ENCODE measurements at places on chromosomes 1 and 21.

DNA sequence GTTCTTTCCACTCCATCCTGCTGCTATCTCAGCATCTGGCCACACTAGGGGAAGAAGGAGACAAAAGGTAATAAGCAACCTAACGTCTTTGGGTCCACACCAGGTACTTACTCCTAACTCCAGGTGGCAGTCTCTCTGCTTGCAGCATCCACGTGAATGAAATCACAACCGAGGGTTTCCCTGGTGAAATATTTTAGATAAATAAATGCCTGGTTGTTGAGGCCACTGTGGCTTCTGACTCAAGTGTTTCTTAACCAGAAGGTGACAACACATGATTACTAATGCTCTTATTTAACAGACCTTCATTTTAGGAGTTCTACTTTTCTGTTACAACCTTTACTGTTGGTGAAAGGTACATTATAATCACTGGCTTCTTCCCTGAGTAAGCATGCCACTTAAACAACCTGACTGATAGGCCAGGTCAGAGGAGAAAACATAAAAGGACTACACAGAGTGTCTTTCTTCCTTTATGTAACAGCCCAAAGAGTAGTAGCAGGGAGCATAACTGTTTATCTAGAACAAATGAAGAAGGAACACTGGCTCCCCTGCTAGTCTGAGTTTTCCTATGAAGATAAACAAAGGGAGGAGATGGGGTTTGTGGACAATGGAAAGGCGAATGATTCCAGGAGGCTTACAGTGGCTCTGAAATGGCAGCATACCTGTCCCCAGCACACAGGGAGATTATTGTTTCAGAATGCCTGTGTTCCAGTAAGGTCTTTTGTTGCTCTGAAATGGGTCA lies 59.9 kb downstream of the SYT6 start:
- no peak for DNase-seq

- DNase-seq = no peak
Observed at GRCh38 chr1:64031236-64031635, 172.2 kb upstream of the UBE2U start.

DNA sequence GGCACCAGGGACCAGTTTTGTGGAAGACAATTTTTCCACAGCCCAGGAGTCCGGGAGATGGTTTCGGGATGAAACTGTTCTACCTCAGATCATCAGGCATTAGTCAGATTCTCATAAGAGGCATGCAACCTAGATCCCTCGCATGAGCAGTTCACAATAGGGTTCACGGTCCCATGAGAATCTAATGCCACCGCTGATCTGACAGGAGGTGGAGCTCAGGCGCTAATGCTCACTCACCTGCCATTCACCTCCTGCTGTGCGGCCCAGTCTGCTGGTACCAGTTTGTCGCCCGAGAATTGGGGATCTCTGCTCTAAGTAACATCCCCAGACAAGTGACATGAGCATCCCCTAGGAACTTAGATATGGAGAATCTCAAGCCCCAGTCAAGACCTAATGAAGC lies 180.7 kb downstream of the COQ8A start:
- no peak for DNase-seq

DNA sequence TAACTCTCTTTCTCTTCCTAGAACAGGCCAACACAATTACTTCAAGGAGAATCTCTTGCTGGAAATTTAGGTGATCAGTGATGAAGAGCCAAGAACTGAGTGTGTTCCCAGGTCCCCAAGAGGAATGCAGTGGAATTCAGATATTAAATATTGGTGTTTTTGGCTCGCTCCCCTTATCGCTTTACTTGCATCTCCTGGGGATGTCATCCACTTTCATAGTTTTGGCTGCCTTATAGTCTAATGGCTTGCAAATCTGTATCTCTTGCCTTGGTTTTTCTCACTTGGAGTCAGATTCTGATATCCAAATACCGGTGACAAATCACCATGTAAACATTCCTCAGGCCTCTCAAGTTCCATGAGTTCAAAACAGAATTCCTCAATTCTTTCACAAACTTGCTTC lies 151.0 kb upstream of the C1orf87 start:
- DNase-seq = no peak

DNA sequence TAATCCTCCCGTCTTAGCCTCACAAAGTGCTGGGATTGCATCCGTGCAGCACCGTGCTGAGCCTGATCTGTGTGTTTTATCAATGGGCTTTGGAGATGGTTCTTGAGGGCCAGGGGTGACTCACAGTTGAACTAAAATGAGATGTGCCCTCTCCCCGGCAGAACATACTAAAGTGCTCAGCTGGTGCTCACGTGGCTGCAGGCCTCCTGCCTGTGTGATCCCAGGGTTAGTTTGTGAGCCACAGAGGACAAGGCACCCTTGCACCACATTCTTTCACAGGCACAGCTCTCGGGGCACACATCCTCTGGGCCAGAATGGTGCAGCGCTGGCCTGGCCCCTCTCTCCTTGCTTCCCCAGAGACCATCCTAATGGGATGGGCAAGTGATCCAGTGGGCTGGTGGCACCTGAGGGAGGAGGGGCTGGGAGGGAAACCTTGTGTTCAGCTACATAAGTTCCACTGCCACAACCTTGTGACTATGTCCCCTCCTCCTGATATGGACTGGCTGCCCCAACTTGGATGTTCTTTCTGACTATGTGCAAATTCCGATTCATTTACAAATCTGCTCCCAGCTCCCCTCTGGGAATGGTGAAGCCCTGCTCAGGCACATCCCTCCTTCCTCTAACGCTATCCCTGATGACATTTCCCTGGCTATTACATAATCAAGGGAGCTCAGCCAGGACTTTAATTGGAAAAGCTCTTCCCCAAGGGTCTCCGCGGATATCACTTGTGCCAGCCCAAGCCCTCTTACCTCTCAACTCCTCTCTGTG lies 197.0 kb upstream of the EDN2 start:
- no peak for DNase-seq

DNA sequence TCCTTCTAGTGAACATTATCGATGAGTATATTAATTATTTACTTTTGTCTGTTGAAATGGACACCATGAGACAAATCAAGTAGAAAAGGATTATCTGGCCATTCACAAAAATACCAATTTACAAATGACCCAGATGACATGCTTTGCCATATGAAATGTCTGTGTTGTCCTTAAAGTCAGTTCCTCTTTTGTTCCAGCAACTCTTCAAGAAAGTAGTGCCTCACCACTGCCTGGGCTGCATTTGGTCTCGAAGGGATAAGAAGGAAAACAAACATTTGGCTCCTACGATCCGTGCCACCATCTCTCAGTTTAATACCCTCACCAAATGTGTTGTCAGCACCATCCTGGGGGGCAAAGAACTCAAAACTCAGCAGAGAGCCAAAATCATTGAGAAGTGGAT lies 79.6 kb downstream of the RGL1 start:
- no peak for DNase-seq

GRCh38 chr21:42337830-42338728 lies 12.7 kb downstream of the TFF2 start:
- peak; percentile 76 for DNase-seq

GRCh38 chr21:20641241-20641640 lies 357.0 kb upstream of the NCAM2 start:
- no peak for DNase-seq

DNA sequence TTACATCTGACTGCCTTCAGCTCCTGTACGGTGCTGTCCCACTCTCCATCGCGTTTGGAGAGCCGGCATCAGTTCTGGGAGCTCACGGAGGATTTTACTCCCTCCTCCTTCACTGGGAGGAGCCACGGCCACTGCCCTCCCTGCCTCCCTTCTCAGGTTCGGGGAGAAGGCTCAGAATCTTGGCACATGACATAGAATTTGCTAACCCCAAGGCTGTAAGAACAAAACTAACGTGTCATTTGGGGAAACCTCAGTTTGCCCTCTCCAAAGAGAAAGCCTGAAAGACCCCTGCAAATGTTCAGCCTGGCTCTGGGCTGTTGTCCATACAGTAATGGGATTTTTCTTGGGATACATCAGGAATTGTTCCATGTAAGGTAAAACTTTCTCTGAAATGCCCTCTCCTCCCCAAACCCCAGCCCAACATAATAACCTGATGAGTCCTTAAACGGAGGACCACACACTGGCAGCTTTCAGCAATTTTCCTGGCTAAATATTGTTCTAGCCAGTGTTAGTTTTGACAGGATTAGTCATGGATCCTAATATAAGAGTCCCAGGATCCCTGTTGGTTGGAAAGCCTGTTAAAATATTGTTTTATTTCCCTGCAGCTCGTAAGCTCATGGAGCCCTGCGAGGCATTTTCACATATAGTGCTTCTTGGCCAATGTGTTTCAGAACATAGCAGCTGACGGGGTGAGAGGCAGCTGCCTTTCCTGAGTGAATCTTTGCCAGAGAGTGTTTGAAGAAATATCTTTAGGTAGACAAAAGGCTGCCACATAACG lies 98.8 kb downstream of the RHOU start:
- no peak for DNase-seq

DNA sequence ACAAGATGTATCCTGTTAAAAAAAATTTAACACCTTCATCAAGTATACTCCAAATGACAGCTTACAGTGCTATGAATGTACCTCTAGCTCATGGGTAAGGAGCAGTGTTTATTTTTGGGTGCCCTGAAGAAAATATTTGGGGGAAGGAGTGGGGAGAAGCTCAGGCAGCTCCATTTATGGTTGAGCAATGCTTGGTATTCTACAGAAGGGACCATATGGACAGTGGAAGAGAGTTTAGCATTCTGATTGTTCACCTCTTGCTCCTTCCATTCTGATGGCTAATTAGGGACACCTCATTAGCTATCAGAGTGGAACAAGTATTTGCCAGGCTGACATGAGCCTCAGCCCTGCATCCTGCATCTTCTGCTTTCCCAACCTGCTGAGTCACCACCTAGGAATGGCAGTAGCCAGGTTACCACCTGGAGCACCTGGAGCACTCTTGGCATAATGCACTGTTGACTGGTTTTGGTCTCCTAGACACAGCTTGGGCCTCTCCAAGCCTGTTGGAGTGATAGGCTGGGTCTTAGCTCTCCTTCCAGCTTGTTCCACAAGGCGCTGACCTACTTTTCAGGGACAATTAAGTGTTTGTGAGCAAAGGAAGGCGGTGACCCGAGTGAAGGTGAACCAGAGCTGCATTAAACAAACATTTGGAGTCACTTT lies 62.0 kb upstream of the MACF1 start:
- DNase-seq = no peak

GRCh38 chr1:228096416-228097332 lies 6.5 kb downstream of the C1orf35 start:
- DNase-seq = no peak

DNA sequence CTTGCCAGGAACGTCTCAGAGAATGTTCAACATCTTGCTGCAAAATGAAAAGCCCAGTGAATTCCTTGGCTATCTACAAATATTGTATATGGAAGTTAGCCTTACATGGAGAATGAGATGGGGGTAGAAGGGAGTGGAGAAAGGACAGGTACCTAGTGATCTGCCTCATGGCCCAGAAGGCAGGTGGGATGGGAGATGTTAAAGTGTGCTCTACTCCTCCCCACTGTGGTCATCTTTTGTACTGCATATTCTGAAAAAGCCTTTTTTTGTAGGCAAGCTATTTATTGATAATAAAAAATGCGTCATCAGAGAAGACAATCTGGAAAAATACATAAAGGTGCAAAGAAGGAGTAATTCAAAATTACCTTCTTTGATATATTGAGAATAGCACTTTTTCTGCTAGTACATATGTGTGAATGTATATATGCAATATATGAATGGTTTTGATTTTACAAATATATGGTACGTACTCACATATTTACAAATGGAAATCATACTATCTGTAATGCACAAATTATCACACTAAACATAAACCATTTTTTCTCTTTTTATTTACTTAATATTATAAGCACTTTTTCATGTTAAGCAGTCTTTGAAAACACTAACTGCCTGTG lies 19.1 kb upstream of the SLC5A9 start:
- no peak for DNase-seq

DNA sequence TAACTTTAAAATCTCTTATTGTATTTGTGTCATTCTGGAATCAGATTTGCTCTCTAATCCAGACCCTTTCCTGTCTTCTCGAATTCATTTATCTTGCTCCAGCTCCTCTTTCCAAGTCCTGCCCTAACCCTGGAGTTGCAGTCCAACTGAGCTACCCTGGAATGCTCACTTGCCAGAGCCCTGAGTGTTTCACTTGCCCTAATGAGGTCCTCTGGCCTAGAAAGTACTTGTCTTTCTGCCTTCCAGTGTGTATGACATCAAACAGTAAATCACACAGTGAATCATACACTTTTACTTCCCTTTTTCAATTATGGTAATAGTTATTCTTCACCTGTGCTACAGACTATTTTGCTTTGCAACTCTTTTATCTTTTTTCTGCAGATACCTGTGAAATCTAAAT lies 96.9 kb downstream of the NEK7 start:
- DNase-seq = no peak

GRCh38 chr21:44944596-44944995 lies 4.8 kb downstream of the SLX9 start:
- DNase-seq = no peak

GRCh38 chr1:68329096-68329835 lies 96.9 kb upstream of the WLS start:
- DNase-seq = no peak

- no peak for DNase-seq
Observed at GRCh38 chr1:234897390-234897749, 231.3 kb downstream of the TOMM20 start.

DNA sequence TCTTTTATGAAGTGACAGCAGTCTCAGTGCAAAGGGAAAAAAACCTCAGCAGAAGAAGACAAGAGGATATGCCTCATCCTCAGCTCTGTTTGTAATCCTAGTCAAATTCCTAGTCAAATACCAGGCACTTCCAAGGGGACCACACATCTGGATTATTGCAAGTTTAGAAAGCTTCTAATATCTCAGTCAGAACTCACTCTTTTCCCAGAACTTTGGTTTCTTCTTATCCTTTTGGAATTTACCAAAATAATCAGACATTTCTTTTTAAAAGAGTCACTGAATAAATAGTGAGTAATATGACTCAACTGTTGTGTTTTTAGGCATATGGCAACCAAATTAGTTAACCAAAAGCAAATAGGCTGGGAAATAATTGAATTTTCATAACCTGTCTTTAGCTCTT lies 47.8 kb downstream of the PRRX1 start:
- no peak for DNase-seq

- DNase-seq = no peak
Observed at GRCh38 chr1:15008783-15009729, 144.5 kb upstream of the TMEM51 start.

GRCh38 chr1:24151175-24151533 lies 8.2 kb upstream of the IL22RA1 start:
- no peak for DNase-seq

Measured in stimulated activated CD4-positive, alpha-beta T cell treated with anti-CD3 and anti-CD28 coated beads, Interleukin-1b, Interleukin-23, amount 100 ng/mL, for 4 hours (primary cell).